ENCODE measurements at places on chromosomes 16 and 17.

DNA sequence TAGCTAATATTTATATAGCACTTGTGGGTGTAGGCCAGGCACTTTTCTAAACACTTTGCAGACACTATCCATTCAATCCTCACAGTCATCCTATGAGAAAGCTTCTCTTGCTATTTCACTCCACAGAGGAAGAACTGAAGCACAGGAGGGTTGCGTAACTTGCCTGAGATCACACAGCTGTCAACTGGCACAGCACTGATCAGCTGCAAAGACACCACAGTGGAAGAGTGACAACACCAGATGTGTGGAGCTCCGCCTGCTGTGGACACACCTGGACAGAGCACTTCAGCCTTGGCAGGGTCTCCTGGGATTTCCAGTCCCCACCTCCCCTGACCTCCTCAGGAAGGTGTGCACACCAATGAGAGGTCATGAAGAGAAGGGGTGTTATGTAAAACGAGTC, 13.3 kb upstream of the CNEP1R1 start:
- no peak for DNase-seq

DNA sequence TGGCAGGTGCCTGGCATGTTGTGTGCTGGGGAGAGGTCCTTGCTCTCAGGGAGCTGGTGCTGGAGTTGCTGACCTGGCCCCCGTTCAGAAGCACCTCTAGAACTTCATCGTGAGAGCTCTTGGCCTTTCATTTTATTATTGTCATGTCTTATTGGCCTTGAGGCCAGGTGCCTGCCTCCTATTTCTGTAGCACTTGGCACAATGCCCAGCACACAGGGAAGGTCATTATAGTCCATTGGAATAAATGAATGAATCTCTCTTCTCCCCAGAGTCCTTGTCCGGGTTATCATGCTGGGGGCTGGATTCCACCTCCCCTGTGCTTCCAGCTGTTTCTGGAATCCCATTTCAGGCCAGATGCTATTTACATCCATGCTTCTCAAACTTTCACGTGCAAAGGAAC, 169.2 kb downstream of the HAPSTR1 start:
- peak; percentile 21 for DNase-seq

DNA sequence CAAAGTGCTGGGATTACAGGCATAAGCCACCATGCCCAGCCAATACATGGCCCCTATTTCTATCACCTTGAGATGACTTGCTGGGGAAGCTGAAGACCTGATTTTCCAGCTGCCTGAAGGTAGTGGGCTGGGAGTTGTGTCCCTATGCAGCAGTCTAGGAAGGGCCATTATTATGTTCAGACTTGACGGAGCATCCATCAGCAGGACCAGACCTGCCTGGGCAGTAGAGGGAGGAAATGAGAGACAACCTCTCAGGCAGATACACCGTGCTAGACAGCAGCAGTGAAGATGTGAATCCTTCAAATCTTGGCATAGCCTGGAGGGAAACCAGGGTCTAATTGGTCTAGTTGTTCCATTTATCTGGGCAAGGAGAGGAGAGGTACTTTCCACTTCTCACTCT, 35.6 kb upstream of the PHOSPHO1 start:
- DNase-seq = no peak

- no peak for DNase-seq
Observed at GRCh38 chr17:77119668-77120301, 21.0 kb upstream of the SEC14L1 start.

GRCh38 chr16:20271893-20272292, 55.4 kb downstream of the GP2 start:
- no peak for DNase-seq

DNA sequence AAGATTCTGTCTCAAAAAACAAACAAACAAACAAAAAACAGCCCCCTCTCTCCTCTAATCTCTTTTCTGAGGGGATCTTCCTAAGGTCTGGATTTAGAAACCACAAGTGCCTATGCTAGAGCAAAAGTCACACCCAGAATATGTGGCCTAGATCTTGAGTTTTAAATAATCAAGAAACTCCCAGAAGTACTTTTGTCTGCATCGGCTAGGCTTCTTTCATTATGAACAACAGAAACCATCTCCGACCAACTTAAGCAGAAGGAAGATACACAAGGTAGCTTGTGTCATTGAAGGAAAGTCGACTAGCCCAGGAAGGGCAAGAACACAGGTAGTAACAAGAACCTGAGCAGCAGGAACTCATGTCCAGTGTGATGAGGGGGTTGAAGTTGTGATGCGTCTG, 73.9 kb upstream of the KIFC3 start:
- DNase-seq = no peak

GRCh38 chr17:28405632-28406472, at the start of gene SLC46A1:
SLC46A1 (minus strand) TSS chr17:28406212; CDS start chr17:28406114, 98 bp downstream.
- DNase-seq = peak; percentile 79

DNA sequence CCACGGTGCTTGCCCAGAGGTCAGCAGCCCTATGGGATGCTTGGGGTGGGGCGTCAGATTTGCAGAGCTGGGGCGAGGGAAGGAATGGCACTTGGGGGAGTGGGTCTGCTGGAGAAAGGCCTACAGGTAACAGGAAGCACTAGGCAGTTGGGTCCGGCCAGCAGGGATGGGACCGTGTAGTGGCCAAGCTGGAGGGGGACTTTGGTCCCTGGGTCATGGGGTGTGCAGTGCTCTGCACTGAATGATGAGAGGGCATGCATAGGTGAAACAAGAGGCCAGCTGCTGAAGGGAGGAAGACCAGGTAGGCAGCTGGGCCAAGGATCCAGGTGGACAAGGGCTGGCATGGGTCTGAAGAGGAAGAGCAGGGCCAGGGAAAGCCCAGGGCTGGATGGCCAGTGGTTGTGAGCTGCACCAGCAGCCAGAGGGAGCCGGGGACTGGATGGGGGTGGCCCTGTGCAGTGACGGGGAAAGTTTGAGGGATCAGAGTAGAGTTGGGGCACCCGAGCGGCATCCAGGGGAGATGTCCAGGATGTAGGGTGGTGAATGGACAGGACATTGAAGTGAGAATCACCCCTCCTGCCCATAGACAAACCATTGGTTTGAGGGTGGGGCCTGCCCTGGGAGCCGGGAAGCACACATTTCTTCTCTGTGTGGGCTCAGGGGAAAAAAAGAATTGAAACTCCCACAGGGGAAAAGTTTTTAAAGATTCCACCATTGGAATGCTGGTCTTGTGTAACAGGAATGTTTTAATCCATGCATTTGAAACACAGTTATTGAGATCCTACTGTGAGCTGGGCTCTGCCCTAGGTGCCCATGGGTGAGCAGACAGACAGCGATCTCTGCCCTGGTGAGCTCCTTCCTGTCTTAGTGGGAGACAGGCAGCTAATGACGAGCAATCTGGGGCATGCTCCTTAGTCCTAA, 25.1 kb downstream of the RAI1 start:
- DNase-seq = no peak

GRCh38 chr16:84826558-84826941, 6.8 kb downstream of the CRISPLD2 start:
- DNase-seq = no peak

DNA sequence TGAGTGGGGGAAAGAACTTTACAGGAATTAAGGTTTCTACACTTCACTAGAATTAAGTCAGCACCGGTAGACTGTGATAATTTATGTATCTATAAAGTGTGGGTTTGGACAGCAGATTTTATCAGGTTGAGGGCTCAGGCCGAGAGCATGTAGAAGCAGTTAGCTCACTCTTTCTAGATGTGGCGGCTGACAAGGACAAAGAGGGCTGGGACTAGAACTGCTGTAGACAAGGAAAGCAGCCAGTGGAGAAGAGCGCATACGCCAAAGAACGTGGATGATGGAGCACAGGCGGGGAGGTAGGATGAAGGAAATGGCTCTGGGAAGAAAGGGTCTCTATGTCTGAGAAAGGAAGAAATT, 504 bp upstream of the GOSR1 start:
- DNase-seq = no peak

GRCh38 chr16:2499454-2499853, 14.3 kb upstream of the ATP6V0C start:
- DNase-seq = no peak

DNA sequence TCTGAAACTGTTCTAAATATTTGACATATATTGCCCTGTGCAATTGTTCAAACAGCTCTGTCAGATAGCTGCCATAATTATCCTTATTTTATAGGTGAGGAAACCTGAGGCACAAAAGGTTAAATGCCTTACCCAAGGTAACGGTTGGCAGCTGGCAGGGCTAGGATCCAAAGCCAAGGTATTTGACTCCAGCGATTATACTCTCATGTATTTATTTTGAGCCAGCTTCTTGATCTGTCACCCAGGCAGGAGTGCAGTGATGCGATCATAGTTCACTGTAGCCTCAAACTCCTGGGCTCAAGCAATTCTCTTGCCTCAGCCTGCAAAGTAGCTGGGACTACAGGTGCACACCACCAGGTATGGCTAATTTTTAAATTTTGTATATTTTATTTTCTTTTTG, 7.2 kb downstream of the ENO3 start:
- no peak for DNase-seq

DNA sequence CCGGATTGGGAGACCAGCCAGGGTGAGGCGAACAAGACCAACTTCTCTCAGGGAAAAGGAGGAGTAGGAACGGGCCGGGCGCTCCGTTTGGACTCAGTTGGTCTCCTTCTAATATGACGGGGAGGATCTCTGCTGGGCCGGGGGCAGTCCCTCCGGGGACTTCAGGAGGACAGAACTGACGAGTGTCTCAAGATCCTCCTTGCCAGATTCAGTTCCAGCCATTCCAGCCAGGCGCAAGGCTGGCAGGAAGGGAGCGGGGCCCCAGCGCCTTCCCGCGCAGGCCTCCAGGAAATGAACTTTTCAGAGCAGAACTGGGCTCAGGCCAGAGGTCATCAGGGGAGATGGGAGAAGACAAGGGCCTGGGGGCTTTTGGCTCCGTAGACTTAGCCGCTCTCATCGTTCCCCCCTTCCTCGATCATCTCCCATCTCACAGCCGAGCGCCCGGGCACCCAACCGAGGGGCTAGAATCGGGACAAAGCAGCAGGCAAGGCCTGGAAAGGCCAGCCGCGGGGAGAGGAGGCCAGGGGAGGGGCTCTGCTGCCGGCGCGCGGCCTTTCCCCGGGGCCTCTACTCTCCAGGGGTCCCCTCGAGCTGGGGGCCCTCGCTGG, 1.6 kb downstream of the ZNF423 start:
- peak; percentile 66 for DNase-seq

DNA sequence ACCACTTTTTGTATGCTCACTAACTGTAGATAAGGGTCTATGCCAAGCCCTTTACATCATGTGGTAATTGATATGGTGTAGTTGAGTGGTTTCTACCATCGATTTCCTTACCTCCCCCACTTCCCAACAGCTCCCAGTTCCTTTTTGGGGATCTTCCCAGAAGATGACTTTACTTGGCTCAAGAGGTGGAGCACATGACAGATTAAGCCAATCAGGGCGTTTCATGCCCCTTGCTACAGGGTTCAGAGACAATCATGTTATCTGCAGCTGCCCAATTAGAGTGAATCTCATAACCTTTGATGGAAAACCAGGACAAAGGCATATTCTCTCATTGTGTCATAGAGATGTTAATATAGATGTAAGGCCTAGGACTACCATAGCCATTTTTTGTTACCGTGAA, 16.2 kb upstream of the BMERB1 start:
- DNase-seq = no peak

DNA sequence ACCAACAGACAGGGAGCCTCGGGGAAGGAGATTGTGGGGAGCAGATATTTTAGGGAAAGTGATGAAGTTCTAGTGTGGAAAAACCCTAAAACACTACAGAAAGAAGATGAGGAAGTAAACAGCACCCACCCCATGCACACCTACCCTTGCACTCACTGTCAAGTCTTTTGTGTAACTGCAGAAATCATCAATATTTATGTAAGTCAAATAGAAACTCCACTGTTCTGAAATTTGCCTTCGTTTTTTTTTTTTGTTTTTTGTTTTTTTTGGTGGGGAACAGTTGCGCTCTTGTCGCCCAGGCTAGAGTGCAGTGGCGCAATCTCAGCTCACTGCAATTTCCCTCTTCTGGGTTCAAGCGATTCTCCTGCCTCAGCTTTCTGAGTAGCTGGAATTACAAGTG, 273.4 kb downstream of the CPPED1 start:
- no peak for DNase-seq

GRCh38 chr17:43740541-43740940, 18.1 kb downstream of the SOST start:
- no peak for DNase-seq

DNA sequence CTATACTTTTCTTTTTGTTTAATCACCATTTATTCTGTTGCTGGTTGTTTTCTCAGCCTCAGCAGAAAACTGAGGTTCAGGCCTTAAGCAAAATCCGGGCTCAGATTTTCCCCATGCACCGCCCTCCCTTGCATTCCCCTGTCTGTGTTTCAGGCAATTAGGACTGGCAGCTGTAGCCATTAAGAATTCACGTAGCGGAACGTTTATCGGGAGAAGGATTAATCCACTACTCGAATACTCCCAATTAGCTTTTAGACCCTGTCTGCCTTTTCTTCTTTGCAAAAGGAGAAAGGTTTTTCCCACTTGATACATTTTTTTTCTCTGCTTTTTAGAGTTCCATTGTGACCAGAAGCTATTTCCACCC, 173.1 kb downstream of the RPTOR start:
- no peak for DNase-seq

- peak; percentile 72 for DNase-seq
Observed at GRCh38 chr17:65055708-65056638, 567 bp downstream of the GNA13 start.

DNA sequence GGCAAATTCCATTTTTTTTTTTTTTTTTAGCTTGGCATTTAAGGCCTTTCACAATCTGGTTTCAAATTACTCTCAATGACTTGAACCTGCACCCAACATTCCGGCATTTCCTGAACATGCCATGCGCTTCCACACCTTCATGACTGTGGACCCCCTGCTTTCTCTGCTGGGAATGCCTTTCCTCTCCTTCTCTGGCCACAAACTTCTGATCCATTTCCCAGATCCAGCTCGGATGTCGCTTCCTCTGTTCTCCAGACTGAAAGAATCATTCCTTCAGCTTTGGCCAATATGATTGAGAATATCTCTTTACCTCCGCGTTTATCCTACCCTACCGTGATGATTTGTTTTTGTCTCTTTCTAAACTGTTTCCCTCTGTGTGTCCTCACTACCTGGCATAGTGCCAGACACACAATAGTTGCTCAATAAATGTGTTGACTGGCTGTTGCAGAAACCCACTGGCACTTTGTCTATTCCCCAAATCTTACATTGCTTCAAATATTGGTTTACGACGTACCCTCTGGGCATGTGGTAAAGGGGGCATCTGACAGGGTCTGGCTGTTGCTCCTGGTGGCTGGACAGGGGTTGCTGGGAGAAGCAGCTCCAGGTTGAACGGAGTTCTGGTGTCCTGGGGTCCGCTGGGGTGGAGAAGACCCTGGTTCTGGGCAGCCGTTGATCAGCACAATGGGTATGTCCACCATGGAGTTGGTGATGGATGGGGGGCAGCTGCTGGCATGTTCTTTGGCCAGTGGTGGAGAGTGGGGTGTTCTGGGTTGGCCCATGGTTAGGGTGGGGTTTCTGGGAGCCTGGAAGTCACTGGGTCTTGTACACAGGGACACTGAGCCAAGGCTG, 14.7 kb downstream of the TNS4 start:
- no peak for DNase-seq

DNA sequence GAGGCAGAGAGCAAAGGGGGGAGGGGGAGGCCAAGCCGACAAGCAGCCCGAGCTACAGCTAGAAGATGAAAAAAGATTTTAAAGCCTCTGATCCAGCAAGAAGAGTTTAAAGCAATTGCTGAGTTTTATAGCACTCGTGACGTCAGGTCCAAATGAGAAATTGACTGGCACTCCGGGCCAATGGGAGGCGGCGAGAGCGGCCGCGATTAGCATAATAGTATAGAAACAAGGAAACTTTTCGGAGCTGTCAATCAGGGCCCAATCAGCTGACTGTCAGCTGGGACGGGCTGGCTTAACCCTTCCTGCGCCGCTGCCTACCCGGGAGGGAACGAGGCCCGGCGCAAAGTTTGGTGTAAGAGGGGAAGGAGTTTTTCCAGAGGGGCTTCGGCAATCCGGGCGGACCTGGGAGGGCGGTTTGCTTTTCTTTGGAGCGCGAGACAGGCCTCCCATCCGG, at the start of gene MAF:
Gene MAF, minus strand, starts transcription at position 100 of the 454 bp plus-strand sequence. CDS start 835 bp downstream, outside the sequence.
- peak; percentile 97 for DNase-seq

Data from right hindlimb (tissue), 1 donor.